ENCODE measurements at places on chromosomes 3 and 15.

GRCh38 chr3:37093481-37093880 lies 80.9 kb downstream of the LRRFIP2 start:
- no peak for DNase-seq

DNA sequence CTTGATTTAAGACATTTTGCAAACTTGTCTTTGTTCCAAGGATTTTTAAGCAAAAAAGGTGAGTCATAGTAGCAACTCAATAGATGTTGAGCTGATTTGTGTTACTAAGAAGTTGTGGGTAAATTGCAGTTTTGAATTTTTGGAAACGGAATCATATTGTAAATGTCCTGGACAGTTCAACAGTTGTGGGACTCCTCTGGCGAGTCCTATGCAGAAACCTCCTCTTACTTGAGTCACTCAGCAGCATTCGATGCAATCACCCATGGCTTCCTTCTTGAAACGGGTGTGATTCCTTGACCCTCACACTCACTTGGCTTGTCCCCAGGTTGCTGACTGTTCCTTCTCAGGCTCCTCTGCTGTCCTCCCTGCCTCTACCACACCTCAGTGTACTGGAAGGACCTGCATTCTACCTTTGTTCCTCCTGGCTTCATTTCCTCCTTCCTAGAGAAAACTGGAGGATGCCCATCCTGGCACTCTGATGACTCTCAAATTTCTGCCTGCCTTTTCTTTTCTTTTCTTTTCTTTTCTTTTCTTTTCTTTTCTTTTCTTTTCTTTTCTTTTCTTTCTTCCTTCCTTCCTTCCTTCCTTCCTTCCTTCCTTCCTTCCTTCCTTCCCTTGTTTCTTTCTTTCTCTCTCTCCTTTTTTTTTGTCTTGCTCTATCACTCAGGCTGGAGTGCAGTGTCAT lies 52.8 kb upstream of the DGKG start:
- no peak for DNase-seq

DNA sequence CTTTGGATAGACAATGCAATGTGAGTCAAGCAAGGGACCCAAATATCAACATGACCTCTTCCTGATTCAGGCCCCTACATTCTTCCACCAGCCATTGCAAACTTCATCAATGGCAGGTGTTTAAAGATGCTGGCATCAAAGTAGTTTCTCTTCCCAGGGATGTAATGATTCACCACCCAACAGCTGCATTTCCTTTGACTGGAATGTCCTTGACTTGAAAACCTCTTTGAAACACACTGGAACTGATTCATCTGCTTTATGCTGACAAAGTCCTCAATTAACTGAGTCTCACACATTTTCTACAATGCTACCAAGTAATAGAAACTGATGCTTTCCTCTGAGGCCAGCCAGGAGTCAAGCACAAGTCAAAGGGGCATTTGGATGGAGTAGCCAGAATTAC lies 385.5 kb downstream of the GBE1 start:
- no peak for DNase-seq

DNA sequence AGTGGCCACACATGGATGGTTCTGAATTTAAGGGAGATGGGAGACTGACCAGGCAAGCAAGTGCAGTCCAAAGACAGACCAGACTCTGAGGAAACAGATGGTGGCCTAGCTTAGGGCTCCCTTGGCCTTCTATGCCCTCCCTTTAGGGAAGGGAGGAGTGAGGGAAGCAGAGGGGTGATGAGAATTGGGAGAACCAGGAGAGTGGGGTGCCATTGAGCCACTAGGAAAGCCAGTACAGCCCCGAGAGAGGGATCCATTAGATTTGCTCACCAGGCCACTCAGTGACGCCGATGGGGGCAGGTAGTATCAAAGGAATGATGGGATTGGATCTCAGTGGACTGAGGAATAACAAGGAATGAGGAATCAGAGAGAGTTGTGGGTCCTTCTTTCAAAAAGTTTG lies 30.4 kb upstream of the HERC1 start:
- DNase-seq = no peak

Measured in stimulated activated CD4-positive, alpha-beta T cell treated with anti-CD3 and anti-CD28 coated beads, Interleukin-12 subunit alpha, Interleukin-12 subunit beta, amount 100 ng/mL, for 24 hours (primary cell).